Effector memory CD8-positive, alpha-beta T cell (primary cell): ENCODE measurements at places on chromosomes 4 and X.
A peak's percentile ranks its signal among the peaks of the same experiment; 100 is the strongest.

DNA sequence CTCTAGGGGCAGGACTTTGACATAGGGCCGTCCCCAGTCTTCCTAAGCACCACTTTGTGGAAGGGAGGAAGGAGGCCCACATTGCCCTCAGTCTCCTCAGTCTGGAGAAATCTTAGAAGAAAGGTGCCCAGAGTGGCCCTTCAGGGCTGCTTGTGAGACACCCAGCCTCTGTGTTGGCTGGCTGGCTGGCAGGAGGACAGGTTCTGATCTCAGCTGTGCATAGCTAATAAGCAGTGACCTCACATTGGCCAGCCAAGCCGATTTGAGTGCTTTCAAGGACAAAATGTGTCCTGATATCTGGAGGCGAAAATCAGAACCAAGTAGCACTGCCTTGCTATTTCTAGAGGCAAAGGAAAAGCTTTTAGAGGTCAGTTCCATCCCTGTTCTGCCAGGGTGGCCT is 211.5 kb downstream of the BCOR start:
- no peak for DNase-seq
- H3K27me3 ChIP-seq = no peaks in the 10 kb centered on the region
- H3K4me3 ChIP-seq = no peak overlapping the region
- no peak overlapping the region for H3K27ac ChIP-seq

GRCh38 chrX:148448686-148449085 is 51.7 kb upstream of the AFF2 start:
- H3K27me3 ChIP-seq = no peaks in the 10 kb centered on the region
- no peaks in the 10 kb centered on the region for H3K4me1 ChIP-seq

- no peak for DNase-seq
- no peaks in the 10 kb centered on the region for H3K4me1 ChIP-seq
- peaks cover 23% of the 10 kb centered on the region for H3K27me3 ChIP-seq
- H3K36me3 ChIP-seq = no peaks in the 10 kb centered on the region
Observed at GRCh38 chrX:18702362-18703195, 4.9 kb upstream of the PPEF1 start.

DNA sequence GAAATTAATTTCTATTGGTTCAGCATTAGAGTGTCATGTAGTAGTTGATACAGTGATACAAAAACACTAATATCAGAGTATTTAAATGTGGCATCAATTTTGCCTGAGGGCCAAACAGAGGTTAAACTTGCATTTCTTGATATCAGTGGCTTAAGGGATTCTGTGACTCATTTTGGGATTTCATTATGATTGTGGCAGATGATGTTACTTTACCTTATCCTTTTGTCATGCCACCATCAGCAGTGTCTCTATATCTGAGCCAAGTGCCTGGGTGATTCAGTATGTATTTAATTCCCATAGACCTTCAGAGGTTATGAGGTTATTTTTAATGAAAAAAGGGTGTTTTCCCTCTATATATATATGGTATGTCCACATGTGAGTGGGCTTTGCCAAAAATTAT is 582.9 kb downstream of the ADGRL3 start:
- H3K4me3 ChIP-seq = no peak overlapping the region
- DNase-seq = no peak
- no peaks in the 10 kb centered on the region for H3K27me3 ChIP-seq
- no peak overlapping the region for H3K27ac ChIP-seq
- no peaks in the 10 kb centered on the region for H3K36me3 ChIP-seq

DNA sequence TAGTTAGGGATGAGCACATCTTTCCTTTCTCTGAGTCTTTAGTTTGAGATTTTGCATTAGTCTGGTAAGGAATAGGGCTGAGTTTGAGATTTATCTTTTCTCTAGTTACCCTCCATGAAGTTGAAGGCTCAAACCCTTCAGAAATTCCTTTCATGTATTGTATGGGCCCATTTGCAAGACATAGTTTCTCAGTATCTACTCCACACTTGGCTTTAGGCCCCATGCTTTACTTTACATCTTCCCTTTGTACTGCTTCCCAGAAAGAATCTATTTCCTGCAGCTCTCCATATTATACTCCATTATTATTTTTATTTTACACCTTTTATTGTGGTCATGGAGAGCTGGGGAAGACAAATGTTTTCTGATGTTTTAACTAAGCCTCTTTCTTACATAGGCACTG is 1038.2 kb downstream of the TECRL start:
- DNase-seq = no peak
- H3K4me3 ChIP-seq = no peak overlapping the region
- H3K4me1 ChIP-seq = no peaks in the 10 kb centered on the region
- no peaks in the 10 kb centered on the region for H3K27me3 ChIP-seq
- H3K27ac ChIP-seq = no peak overlapping the region
- H3K36me3 ChIP-seq = no peaks in the 10 kb centered on the region

DNA sequence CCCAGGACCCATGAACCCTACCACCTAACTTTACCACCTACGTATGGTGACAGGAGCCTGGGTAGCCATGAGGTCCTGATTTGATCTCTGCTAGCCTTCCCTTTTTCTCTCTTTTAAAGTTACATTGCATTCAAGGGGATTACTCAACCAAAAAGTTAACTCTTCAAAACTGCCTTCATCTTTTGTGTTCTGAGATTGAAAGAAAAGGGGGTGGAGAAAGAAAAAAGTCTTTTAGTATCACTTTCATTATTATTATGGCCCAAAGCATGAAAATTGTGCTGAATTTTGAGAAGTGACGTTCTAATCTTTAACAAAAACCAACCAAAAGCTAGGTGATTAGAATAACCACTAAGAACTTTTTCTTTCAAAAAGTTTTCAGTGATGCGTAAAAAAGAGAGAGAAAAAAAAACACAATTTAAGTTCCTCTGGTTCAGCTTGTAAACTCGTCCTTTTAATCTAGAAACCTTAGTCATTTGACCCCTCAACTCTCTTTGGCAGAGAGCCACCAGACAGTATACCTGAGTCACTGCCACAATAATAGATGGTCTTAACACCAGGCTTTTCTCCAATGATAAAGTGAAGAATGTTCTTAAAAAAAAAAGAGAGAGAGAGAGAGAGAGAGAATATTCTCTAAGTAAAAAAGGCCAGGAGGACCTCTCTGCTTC is 347.4 kb upstream of the FGF13 start:
- peaks cover 3% of the 10 kb centered on the region for H3K36me3 ChIP-seq
- H3K27me3 ChIP-seq = no peaks in the 10 kb centered on the region
- no peaks in the 10 kb centered on the region for H3K4me1 ChIP-seq
- no peak overlapping the region for H3K27ac ChIP-seq
- DNase-seq = no peak

- no peaks in the 10 kb centered on the region for H3K36me3 ChIP-seq
- no peak for DNase-seq
- H3K4me3 ChIP-seq = no peak overlapping the region
Observed at GRCh38 chr4:120918788-120919187, 3.7 kb downstream of the PRDM5 start.

DNA sequence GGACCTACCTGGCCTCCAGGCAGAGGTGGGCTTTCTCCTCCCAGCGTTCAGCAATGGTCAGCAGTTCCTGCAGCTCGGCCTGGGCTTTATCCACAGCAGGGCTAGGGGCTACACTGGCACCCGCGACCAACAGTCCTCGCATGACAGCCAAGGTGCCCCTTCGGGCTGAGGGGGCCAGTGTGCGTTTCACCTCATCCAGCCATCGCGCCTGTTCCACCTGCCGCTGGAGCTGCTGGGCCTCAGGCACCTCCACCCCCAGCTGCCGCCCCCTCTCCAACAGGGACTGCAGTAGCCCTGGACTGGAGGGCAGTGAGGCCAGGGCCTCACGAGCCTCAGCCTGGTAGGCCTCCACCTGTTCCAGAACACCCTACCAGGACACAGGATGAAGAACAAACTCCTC is 28.3 kb downstream of the KDM5C start:
- no peaks in the 10 kb centered on the region for H3K27me3 ChIP-seq
- H3K36me3 ChIP-seq = peaks cover 51% of the 10 kb centered on the region
- peak overlapping the region; percentile 74 for H3K27ac ChIP-seq
- H3K4me1 ChIP-seq = peaks cover 4% of the 10 kb centered on the region
- no peak overlapping the region for H3K4me3 ChIP-seq

- DNase-seq = peak; percentile 64
- peaks cover 3% of the 10 kb centered on the region for H3K4me1 ChIP-seq
- H3K4me3 ChIP-seq = peak overlapping the region; percentile 66
- H3K36me3 ChIP-seq = peaks cover 44% of the 10 kb centered on the region
Observed at GRCh38 chr4:83074086-83074704, 39.2 kb downstream of the COPS4 start.

DNA sequence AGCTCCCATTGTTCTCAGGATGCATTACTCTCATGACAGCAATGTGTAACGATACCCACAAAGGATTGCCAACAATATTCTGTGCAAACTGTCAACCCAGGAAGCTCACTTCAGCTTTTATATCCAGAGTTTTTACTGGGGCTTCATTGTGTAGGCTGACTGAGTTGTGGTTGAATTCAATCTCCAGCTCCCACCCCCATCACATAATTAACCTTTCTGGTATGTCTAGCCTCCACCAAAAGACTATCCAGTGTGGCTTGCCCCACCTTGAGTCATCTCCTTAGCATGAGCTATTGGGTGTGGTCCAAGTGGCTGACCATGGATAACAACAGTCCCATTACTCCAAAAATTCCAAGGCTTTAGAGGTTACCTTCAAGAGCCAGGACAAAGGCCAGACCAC is 17.7 kb upstream of the TAB3 start:
- no peaks in the 10 kb centered on the region for H3K36me3 ChIP-seq
- no peak for DNase-seq
- no peak overlapping the region for H3K4me3 ChIP-seq
- H3K27me3 ChIP-seq = peaks cover 7% of the 10 kb centered on the region

DNA sequence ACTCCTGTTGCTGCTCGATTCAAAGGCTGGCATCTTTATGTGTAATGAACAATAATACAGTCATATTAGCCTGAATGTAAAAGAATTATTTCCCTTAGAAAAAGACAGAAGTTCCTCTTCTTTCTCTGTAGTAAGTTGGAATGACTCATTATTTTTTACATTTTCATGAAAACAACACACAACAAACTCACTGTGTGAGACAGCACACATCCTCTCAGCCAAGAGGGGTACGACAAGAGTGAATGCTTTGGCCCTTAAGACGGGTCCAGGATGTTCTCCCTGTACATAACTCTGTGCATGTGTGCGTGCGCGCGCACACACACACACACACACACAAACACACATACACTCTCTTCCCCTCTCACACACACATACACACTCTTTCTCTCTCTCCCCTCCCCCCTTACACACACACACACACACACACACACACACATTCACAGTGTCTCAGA is 72.8 kb downstream of the MANBA start:
- peaks cover 7% of the 10 kb centered on the region for H3K36me3 ChIP-seq
- H3K27ac ChIP-seq = no peak overlapping the region
- no peak overlapping the region for H3K4me3 ChIP-seq

GRCh38 chrX:28552322-28552721 is 34.9 kb upstream of the IL1RAPL1 start:
- no peak for DNase-seq
- no peaks in the 10 kb centered on the region for H3K36me3 ChIP-seq
- no peaks in the 10 kb centered on the region for H3K27me3 ChIP-seq

- no peak overlapping the region for H3K4me3 ChIP-seq
- no peaks in the 10 kb centered on the region for H3K36me3 ChIP-seq
- no peak for DNase-seq
- H3K27ac ChIP-seq = no peak overlapping the region
Observed at GRCh38 chr4:27278615-27279375, 418.2 kb downstream of the STIM2 start.

GRCh38 chrX:40177942-40178715 is 80.4 kb upstream of the BCOR start:
- no peaks in the 10 kb centered on the region for H3K27me3 ChIP-seq
- no peak overlapping the region for H3K4me3 ChIP-seq
- no peak for DNase-seq

DNA sequence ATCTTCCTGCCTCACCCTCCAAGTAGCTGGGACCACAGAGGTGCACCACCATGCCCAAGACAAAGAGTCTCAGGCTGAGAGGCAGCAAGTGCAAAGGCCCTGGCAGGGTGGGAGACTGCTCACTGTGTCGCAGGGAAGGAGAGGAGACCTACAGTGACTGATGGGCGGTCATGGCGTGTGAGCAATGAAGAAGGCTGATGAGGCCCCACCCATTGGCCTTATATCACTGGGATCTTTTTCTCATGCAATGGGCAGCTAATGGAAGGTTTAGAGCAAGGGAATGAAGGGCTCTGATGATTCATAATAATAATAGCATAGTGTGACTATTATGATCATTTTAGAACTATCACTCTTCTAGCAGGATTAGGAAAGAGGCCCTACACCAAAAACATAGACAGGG is 20.9 kb downstream of the FAM9C start:
- no peak for DNase-seq
- no peak overlapping the region for H3K4me3 ChIP-seq
- peaks cover 6% of the 10 kb centered on the region for H3K36me3 ChIP-seq
- H3K27ac ChIP-seq = no peak overlapping the region
- H3K4me1 ChIP-seq = peaks cover 21% of the 10 kb centered on the region
- no peaks in the 10 kb centered on the region for H3K27me3 ChIP-seq

GRCh38 chr4:147678796-147679549 is 5.0 kb downstream of the PRMT9 start:
- H3K36me3 ChIP-seq = peaks cover 35% of the 10 kb centered on the region
- DNase-seq = no peak
- peaks cover 20% of the 10 kb centered on the region for H3K4me1 ChIP-seq
- no peak overlapping the region for H3K4me3 ChIP-seq
- H3K27ac ChIP-seq = no peak overlapping the region

GRCh38 chrX:100609591-100609990 is 24.9 kb downstream of the TNMD start:
- H3K36me3 ChIP-seq = no peaks in the 10 kb centered on the region
- H3K4me3 ChIP-seq = no peak overlapping the region
- H3K27me3 ChIP-seq = peaks cover 10% of the 10 kb centered on the region
- no peak for DNase-seq

GRCh38 chr4:31204874-31205273 is 484.7 kb downstream of the PCDH7 start:
- H3K27ac ChIP-seq = no peak overlapping the region
- DNase-seq = no peak
- H3K27me3 ChIP-seq = no peaks in the 10 kb centered on the region
- no peaks in the 10 kb centered on the region for H3K36me3 ChIP-seq
- H3K4me1 ChIP-seq = no peaks in the 10 kb centered on the region

DNA sequence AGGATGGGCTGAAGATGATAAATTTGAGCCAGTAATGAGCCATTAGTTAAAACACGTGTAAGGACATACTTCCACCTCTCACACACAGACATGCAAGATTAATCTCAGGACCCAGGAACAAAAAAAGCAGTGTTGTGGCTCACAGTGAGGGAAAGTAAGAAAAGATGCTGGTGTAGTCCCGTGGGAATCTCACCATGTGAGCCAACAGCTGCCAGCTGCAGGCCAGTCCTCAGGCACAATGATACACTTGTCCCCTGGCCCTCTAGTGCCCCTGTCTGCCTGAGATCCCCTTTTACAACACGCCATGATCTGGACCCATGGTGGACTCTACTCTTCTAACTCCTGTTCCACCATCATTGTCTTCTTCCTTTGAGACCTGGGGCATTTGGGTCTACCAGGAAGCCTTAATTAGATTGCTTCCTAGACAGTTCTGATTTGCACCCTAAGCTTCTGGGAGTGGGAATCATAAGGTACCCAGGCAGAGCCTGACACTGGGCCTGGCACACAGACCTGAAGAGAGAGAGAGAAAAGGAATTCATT is 194.7 kb downstream of the STIM2 start:
- no peak overlapping the region for H3K4me3 ChIP-seq
- no peak for DNase-seq
- H3K27ac ChIP-seq = no peak overlapping the region
- peaks cover 42% of the 10 kb centered on the region for H3K27me3 ChIP-seq

- H3K4me3 ChIP-seq = no peak overlapping the region
- H3K4me1 ChIP-seq = peaks cover 8% of the 10 kb centered on the region
Observed at GRCh38 chr4:10079912-10080588, 36.5 kb downstream of the WDR1 start.
